Stomach (tissue), 19 donors: ENCODE measurements at places on chromosomes 12 and 14. TPM values are rescaled to one million over a fixed set of nuclear protein-coding genes. Genes with fewer than 3 reads are reported as not detected.

The SAMD15 gene
- total RNA-seq, result not detected

DNA sequence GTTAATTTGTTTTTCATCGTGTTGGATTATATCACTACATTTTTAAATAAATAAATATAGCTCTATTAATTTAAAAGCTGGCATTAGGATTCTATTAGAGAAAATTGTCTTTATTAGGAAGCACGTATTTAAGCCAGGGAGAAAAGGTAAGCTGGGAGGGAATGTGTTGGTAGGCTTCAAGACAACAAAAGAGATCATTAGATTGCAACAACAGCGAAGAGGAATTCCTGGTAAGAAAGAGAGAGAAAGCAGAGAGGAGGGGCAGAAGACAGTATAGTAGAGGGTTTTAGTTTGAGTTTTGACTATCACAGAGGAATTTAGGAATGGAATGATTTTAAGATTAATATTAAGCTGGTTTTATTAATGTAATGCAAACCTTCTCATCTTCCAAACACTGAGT lies 613.6 kb upstream of the USP15 start:
- no peaks in the 10 kb centered on the region for H3K4me1 ChIP-seq
- no peak for DNase-seq

The SPATA7 gene
- 30.3 TPM for total RNA-seq

The RARG gene
- total RNA-seq, result 2.0 TPM

The SLCO1C1 gene
- total RNA-seq, result not detected

GRCh38 chr14:100176811-100177327 lies 17.4 kb upstream of the DEGS2 start:
- DNase-seq, result no peak
- H3K4me3 ChIP-seq, result no peak overlapping the region
- no peaks in the 10 kb centered on the region for H3K27me3 ChIP-seq
- H3K36me3 ChIP-seq, result no peaks in the 10 kb centered on the region
- H3K4me1 ChIP-seq, result no peaks in the 10 kb centered on the region
- no peak overlapping the region for H3K27ac ChIP-seq

GRCh38 chr14:56199095-56199981 lies 81.1 kb downstream of the PELI2 start:
- peak; percentile 48 for DNase-seq
- H3K27me3 ChIP-seq, result no peaks in the 10 kb centered on the region
- no peak overlapping the region for H3K4me3 ChIP-seq
- peak overlapping the region; percentile 62 for H3K27ac ChIP-seq
- no peaks in the 10 kb centered on the region for H3K36me3 ChIP-seq

The TAS2R42 gene
- not detected for total RNA-seq

The KIF5A gene
- total RNA-seq, result 1.4 TPM
